ENCODE measurements at places on chromosomes 2 and 18. TPM values are rescaled to one million over a fixed set of nuclear protein-coding genes. Genes with fewer than 3 reads are reported as not detected.
A peak's percentile ranks its signal among the peaks of the same experiment; 100 is the strongest.

Gene EIF2AK3
- total RNA-seq = 22.7 TPM

Gene CHRNG
- total RNA-seq = not detected

Gene ZNF396
- 0.74 TPM for total RNA-seq

Gene ALK
- total RNA-seq = 0.09 TPM

Gene ITGA6
- total RNA-seq = 117 TPM

Gene POTEI
- total RNA-seq = 0.20 TPM

Gene FRZB
- total RNA-seq = 4.7 TPM

DNA sequence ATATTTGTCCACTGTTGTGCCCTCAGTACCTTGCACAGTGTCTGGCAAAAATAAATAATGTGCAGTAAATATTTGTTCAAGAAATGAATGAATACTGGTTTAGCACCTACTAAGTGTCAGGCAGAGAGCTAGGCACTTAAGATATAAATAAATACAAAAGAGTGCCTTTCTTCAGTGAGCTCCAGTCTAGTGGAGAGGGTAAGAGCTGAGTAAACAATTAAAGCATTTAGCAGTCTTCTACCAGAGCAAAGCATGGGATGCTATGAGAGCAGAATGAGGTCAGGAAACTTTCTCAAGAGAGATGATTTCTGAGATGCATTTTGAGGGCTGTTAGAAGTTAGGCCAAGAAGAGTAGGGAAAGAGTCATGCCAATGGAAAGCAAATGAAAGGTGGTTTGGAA lies 314.7 kb downstream of the DSC3 start:
- H3K4me1 ChIP-seq = no peaks in the 10 kb centered on the region
- H3K4me3 ChIP-seq = no peak overlapping the region
- no peaks in the 10 kb centered on the region for H3K36me3 ChIP-seq
- H3K27ac ChIP-seq = no peak overlapping the region
- H3K27me3 ChIP-seq = no peaks in the 10 kb centered on the region

- H3K36me3 ChIP-seq = no peaks in the 10 kb centered on the region
- H3K4me3 ChIP-seq = no peak overlapping the region
- no peaks in the 10 kb centered on the region for H3K4me1 ChIP-seq
- no peaks in the 10 kb centered on the region for H3K27me3 ChIP-seq
Measured at GRCh38 chr2:127471286-127471988, 53.2 kb downstream of the PROC start.

DNA sequence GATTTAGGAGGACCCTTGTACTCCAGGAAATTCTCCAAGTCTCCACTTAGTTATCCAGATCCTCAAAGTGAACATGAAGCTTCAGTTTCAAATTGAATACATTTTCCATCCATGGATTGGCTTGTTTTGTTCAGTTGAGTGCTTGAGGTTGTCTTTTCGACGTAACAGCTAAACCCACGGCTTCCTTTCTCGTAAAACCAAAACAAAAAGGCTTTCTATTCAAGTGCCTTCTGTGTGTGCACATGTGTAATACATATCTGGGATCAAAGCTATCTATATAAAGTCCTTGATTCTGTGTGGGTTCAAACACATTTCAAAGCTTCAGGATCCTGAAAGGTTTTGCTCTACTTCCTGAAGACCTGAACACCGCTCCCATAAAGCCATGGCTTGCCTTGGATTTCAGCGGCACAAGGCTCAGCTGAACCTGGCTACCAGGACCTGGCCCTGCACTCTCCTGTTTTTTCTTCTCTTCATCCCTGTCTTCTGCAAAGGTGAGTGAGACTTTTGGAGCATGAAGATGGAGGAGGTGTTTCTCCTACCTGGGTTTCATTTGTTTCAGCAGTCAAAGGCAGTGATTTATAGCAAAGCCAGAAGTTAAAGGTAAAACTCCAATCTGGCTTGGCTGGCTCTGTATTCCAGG lies at the start of gene CTLA4:
Gene CTLA4 (plus strand): TSS at position 211 of the 640 bp plus-strand sequence. CDS start 172 bp downstream, at position 383.
- H3K27me3 ChIP-seq = no peaks in the 10 kb centered on the region
- H3K4me3 ChIP-seq = no peak within 1 kb of the TSS
- H3K36me3 ChIP-seq = no peaks in the 10 kb centered on the region
- H3K27ac ChIP-seq = no peak within 1 kb of the TSS

GRCh38 chr18:3368193-3368592 lies 81.8 kb upstream of the TGIF1 start:
- no peak overlapping the region for H3K27ac ChIP-seq
- H3K4me3 ChIP-seq = no peak overlapping the region
- no peaks in the 10 kb centered on the region for H3K36me3 ChIP-seq

GRCh38 chr2:239647052-239647819 lies 246.4 kb upstream of the HDAC4 start:
- no peak for DNase-seq
- H3K4me3 ChIP-seq = no peak overlapping the region
- H3K27ac ChIP-seq = no peak overlapping the region
- H3K27me3 ChIP-seq = no peaks in the 10 kb centered on the region

DNA sequence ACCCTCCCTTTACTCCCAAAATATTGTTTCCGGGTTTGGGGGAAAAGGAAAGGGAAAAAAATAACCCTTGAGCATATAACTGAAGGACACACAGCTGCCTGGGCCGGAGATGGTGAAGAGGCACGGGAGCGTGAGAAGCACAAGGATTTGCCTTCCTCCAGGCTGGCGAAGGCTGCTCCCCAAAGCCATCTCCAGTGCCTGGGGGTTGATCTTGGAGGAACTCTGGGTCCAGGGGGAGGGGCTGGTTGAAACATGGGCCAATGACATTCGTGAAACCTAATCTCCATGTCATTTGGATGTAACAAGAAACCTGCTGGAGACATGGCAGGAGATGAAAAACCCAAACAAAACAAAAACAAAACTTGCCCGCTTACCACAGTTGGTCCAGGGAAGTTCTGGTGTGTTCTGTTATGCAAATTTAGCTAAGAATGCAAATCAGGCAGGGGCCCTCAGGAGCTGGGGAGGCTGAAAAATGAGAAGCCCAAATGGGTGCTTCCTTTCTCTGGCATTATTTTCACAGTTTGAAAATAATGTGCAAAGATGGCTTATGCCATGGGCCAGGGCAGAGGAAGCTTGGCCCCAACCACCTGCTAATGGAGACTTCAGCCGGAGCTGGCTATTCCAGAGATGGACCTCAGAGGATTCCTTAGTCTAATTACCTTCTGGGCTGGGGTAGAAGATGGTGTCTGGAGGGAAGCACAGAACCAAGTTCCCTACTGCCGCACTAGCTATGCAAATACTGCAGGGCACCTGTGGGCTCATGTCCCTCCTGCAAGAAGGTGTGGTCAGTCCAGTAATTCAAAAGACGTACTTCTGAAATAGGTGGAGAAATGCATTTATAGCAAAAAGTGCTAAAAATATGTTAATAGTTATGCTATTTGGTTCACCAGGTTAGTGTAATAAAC lies 180.9 kb downstream of the BCL2 start:
- no peaks in the 10 kb centered on the region for H3K27me3 ChIP-seq
- H3K4me3 ChIP-seq = no peak overlapping the region
- H3K27ac ChIP-seq = peak overlapping the region; percentile 69
- DNase-seq = peak; percentile 27
- H3K36me3 ChIP-seq = no peaks in the 10 kb centered on the region

- no peak for DNase-seq
- H3K27me3 ChIP-seq = no peaks in the 10 kb centered on the region
- no peak overlapping the region for H3K4me3 ChIP-seq
- H3K4me1 ChIP-seq = peaks cover 15% of the 10 kb centered on the region
Measured at GRCh38 chr18:57205641-57206040, 58.8 kb downstream of the BOD1L2 start.

- no peak overlapping the region for H3K27ac ChIP-seq
- no peak for DNase-seq
- H3K4me3 ChIP-seq = no peak overlapping the region
- H3K27me3 ChIP-seq = no peaks in the 10 kb centered on the region
- H3K36me3 ChIP-seq = no peaks in the 10 kb centered on the region
Measured at GRCh38 chr2:55119711-55120487, 69.6 kb upstream of the RTN4 start.

DNA sequence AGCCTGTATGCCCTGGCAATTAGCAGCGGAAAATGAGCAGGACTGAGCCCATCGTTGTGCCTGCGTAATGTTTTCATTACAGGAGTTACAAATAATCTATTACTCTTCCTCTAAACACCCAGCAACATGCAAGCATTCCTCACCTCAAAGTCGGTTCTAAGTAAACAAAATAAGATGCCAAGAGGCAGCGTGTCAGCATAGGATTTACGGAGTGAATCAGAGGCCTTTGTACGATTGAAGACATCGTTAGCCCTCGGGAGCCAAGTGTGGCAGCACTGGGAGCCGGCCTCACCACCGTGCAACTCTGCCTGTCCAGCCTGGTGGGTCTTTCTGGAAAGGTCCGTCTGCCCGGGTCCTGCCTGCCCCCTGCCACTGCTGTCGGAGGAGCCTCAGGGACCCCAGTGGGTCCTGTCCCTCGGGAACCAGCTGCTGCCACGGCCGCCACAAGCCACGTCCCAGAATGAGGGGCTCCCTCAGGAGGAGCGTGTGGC lies 80.1 kb upstream of the CTDP1 start:
- H3K4me3 ChIP-seq = no peak overlapping the region
- no peaks in the 10 kb centered on the region for H3K4me1 ChIP-seq
- no peak overlapping the region for H3K27ac ChIP-seq
- DNase-seq = no peak

GRCh38 chr2:160315337-160315736 lies 115.3 kb upstream of the ITGB6 start:
- no peaks in the 10 kb centered on the region for H3K4me1 ChIP-seq
- DNase-seq = no peak
- H3K27ac ChIP-seq = no peak overlapping the region
- no peaks in the 10 kb centered on the region for H3K27me3 ChIP-seq
- H3K36me3 ChIP-seq = peaks cover 8% of the 10 kb centered on the region

Measured in H1 (cell line).